ENCODE measurements at places on chromosomes 3 and 15.
A peak's percentile ranks its signal among the peaks of the same experiment; 100 is the strongest.

DNA sequence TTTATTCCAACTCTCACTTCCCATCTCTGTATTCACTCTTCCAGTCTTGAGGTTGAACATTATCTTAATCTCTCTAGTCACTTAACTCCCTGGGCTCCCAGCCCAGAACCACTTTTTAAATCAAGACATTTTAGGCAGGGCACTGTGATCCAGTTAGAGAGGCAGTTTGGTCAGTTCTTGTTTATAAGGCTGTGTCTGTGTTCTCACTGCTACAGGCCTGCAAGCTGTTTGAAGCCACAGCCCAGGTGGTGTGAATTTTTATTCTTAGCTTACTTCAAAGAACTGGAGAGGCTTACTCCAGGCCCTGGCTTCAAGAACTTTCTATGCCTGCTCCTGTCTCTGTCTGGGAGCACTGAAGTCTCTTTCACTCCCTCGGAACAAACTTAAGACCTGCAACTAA lies 906.1 kb downstream of the CADM2 start:
- DNase-seq, result no peak

DNA sequence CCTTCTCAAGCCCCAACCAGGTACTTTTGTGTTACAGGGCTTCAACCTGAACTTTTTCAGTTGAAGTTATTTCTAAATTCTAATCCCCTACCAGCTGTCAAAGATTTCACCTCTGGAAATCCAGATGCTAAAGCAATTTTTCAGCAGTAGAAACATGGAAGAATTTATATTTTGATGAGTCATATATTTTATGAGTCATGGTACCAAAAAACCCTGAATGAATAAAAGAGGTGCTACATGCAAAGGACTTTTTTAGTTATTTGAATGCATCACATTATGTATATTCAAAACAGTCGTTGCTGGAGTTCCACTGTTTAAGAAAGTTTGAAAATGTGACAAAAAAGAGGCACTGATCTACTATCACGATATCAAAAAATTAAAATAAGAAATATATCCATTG lies 96.0 kb upstream of the ZNF385D start:
- DNase-seq, result no peak

DNA sequence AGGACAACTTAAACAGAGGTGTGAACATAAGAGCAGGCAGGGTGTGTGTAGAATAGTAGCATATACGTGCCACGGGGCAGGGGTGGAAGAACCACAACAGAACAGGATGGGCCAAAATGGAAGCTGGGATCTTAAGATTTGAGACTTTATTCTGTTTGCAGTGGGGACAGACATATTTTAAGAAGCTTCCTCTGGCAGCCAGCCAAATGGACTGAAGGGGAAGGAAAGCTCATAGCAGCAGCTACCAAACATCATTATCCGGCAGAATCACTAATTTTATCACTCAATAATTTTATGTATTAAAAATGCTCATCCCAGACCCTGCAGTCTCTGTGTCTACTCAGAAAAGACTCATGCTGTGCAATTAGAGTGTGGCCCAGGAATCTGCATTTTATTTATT lies 130.9 kb upstream of the CTDSPL start:
- DNase-seq, result no peak

DNA sequence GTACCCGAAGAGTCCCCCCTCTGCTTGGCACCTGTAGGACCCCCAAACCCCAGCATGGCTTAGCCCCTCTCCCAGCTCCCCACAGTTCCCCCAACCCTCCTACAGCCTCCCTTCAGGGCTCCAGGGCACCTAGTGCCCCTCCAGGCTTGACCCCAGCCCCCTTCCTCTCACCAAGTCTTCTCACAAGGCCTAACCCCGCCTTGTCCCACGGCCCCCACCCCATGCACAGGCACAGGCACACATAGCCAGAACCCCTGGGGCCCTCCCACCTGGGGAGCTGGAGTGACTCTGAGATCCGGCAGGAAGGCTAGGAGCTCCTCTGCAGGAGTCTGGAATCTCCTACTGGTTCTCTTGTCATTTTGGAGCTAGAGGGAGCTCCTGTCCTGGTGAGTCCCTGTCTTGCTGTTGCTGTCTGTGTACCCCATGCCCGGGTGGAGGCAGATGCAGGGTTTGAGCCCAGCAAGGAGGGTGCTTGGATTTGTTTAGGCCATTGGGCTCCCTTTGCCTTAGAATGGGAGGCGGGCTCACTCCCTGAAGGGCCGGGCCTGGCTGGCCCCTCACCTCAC lies 39.6 kb downstream of the KLF13 start:
- no peak for DNase-seq

- DNase-seq, result no peak
Measured at GRCh38 chr3:13772885-13773745, 106.8 kb downstream of the WNT7A start.

DNA sequence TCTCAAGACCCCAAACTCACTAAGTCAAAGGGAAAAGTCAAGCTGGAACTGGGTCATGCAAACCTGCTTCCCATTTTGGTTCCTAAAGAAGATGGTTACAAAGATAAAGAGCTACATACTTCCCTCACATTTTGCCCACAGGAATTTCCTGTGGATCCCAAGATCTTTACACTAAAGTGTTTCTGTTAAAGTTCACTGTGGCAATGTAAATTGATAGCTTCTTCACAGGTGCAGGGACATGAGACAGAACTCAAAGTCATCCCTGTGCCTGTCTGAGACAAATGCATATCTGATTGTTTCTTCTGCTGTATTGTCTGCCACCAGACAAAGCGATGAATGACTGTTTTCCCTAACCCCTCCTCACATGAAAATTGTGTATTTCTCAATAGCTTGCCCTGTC lies 567.8 kb downstream of the ZIC1 start:
- no peak for DNase-seq

DNA sequence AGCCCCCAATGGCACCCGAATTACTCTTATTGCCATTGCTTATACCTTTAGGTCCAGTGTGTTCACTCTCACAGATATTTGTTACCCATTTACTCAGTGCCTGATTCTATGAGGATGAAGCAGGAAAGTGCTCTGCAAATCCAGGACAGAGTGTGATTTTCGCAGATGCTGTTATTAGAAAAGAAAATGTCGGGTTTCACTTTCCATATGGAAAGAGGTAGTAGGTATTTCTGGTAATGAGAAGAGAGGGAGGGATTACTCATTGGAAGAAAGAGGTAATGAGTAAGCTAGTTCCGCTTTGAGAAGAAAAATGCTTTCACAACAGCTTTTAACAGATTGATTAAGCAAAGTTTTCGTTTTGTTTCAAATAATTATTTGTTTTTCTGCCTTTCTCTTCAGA lies 336.3 kb upstream of the CFAP20DC start:
- DNase-seq, result no peak

GRCh38 chr3:61771976-61772375 lies 210.6 kb downstream of the PTPRG start:
- no peak for DNase-seq

- DNase-seq, result no peak
Measured at GRCh38 chr3:58005669-58006068, 2.6 kb upstream of the FLNB start.

GRCh38 chr3:29705906-29706844 lies 425.3 kb downstream of the RBMS3 start:
- no peak for DNase-seq

DNA sequence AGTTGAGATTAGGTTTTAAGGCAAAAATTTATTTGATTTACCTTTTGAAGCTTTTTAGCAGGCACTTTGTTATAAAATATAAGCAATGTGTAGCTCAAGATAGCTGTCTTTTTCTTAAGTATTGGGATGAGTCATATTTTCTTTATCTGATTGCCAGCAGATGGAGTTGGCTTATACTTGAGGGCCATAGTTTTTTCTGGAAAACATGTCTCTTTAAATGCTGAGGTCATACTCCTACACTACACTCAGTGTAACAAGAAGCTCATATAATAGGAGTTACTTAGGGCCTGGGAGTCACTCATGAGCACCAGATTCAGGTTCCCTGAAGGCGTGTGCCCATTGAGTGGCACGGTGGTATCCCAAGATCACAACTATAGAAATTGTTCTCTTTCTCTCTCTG lies 579.8 kb downstream of the EDEM1 start:
- DNase-seq, result no peak

- no peak for DNase-seq
Measured at GRCh38 chr15:99076109-99076508, 28.8 kb upstream of the SYNM start.

DNA sequence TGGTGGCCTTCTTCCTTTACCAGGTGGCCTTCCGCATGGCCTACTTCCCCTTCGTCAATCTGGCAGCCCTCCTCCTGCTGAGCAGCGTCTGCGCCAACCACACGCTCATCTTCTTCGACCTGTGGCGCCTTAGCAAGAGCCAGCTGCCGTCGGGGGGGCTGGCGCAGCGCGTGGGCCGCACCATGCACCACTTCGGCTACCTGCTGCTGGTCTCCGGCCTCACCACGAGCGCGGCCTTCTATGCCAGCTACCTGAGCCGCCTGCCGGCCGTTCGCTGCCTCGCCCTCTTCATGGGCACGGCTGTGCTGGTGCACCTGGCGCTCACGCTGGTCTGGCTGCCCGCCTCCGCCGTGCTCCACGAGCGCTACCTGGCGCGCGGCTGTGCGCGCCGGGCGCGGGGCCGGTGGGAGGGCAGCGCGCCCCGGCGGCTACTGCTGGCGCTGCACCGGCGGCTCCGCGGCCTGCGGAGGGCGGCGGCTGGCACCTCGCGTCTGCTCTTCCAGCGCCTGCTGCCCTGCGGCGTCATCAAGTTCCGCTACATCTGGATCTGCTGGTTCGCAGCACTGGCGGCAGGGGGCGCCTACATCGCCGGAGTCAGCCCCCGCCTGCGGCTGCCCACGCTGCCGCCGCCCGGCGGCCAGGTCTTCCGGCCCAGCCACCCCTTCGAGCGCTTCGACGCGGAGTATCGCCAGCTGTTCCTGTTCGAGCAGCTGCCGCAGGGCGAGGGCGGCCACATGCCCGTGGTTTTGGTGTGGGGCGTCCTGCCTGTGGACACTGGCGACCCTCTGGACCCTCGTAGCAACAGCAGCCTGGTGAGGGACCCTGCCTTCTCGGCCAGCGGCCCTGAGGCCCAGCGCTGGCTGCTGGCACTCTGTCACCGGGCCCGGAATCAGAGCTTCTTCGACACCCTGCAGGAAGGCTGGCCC lies 9.9 kb downstream of the DISP2 start:
- peak; percentile 76 for DNase-seq
